Heart right ventricle (tissue), 16 donors: ENCODE measurements at places on chromosomes 13 and 19.

GRCh38 chr19:8096071-8096470, 43.5 kb downstream of the CCL25 start:
- no peak for DNase-seq

DNA sequence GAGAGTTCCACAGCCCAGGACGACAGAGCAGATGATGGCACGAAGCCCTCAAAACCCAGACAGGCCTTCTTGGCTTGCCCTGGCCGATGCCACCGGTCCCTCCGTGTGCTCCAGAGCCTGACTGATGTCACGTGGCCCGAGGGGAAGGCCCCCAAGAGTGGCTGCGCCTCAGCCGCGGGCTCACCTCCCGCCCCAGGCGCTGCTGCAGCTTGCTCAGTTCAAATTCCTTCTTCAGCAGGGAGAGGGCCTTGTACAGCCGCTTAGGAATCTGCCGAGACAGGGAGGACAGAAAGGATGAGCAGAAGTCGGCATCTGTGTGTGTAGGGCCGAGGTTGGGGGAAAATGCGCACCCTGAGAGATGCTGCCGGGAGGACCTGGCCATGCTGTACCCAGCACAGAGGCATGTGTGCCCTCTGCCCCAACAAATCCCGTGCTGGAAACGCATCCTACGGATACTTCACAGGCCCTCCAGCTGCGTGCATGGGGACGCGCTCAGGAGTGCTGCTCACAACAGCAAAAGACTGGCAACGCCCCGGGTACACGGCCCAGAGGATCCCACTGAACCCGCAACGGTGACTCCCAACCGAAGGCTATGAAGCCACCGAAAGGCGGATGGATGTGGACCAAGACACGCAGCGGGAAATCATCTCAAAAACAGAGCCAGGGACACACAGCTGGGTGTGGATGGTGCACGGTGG, 12.9 kb downstream of the LONP1 start:
- DNase-seq = no peak

GRCh38 chr13:77874406-77874805, 44.2 kb downstream of the EDNRB start:
- no peak for DNase-seq

DNA sequence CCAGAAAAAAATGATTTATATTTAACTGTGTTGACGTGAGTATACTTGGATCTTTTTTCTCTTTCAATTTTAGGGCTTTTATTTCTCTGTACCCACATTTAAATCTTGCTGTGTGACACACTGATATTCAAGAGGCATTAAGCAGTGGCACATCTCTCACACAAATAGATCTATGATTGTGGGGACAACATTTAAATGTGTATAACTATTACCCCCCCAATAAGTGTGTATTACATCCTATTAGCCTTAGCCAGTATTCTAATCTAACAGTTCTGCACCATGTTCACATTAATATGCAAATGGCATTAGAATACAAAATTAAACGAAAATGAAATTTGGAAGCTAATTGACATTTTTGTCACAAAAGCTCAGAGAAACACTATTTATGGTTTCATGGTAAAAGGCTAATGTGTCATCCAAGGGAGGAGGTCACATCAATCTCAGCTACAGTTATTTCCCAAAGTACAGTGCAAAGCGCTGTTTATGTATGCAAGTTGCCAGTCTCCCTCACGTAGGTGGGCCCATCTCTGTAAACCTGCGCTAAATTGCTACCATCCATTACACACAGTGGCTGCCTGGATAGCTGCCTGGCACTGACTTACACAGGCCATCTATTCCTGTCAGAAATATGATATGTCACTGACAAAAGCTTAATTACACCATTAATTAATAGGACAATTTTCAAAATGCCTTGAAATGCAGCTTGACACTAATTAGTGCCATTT, 984.7 kb upstream of the PCDH9 start:
- no peak for DNase-seq

DNA sequence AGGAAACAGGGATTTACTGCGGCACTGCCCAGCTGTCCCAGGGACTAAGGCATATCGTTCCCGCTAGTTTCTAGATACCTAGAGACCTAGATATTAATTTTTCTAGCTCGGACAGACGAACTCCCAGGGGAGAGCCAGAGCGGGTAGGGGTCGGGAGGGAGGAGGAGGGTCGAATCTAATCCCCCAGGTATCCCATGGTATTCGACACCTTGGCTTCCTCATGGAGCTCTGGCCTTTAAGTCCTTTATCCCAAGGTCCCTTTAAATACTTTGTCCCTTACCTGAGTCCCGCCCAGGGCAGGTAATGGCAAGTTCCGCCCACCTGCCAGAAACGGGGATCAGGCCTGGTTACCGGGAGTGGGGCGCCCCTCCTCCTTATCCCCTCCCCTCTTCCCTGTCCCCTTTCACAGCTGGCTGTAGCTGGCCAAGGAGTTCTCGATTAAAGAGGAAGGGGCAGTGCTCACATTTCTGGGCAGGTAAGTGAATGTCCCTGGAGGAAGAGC, at the start of gene PRRG2:
Gene PRRG2 (plus strand): TSS at position 310 of the 502 bp plus-strand sequence. CDS start 1,904 bp downstream, outside the sequence.
- DNase-seq = no peak

DNA sequence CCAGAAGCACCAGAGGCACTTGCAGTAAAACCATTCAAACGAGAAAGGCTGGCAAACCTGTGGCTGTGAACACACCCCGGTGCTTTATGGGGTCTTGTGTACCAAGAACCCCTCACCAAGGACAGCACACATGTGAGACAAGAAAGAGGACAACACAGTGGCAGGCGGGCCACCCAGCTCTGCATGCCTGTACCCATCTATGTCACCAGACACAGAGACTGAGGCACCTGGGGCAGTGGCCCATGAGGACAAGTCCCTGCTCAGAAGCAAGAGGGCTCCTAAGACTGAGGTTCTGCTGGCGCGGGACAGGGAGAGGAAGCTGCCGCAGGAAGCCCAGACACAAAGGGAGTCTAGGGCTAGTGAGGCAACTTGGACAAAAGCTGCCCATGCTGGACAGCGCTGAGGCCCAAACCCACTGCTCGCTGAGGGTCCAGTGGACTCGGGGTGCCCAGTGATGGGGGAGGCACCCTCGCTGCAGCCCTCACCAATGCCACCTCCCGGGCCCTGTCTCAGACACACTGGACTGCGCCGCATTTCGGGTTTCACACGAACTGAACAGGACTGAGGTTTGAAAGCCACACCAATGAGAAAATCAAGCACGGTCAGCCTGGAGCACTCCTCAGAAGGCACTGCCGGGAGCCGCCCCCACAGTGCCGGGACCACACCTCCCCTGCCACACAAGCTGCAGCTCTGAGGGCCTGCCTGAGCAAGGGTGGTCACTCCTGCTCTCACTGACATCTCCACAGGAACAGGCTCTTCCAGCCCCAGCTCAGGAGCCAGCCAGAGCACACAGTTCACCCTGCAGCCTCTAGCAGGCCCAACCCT, 232.7 kb downstream of the TUBA3C start:
- DNase-seq = no peak
